CD4-positive, alpha-beta T cell treated with Interleukin-4 for 4 hours (primary cell): ENCODE measurements at places on chromosomes 3 and 15.

DNA sequence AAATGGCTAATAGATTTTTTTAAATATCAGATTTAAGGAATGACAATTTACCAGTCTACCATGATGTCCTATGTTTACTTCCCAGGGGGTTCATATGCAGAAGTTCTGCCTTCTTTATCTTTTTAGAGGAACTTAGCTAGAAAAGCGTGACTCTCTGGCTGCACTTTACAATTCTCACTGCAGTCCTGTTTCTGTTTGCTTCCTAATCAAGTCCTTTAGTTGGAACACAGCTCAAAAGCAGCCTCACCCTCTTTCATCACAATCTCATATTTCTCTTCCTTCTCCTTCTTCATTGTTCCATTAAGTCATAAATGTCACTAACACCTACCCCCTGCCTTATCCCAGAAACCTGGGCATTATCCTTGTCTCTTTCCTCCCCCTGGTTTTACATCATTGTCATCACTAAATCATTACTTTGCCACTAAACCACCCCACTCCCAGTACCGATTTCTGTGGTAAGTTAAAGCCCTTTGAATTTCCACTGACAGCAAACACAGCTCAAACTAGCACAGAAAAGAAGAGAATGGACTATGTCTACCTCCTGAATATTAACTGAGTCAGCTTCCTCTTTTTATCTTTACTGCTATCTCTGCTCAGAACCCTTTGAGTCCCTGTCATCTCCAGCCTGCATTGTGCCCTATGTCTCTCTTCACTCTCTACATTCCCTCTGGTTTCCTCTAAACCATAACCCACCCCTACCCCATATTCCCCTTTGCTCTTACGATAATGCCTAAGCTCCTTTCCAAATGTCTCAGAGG lies 13.8 kb upstream of the PPP4R2 start:
- DNase-seq = no peak

- no peak for DNase-seq
Measured at GRCh38 chr3:56355570-56356185, 112.6 kb downstream of the ERC2 start.

DNA sequence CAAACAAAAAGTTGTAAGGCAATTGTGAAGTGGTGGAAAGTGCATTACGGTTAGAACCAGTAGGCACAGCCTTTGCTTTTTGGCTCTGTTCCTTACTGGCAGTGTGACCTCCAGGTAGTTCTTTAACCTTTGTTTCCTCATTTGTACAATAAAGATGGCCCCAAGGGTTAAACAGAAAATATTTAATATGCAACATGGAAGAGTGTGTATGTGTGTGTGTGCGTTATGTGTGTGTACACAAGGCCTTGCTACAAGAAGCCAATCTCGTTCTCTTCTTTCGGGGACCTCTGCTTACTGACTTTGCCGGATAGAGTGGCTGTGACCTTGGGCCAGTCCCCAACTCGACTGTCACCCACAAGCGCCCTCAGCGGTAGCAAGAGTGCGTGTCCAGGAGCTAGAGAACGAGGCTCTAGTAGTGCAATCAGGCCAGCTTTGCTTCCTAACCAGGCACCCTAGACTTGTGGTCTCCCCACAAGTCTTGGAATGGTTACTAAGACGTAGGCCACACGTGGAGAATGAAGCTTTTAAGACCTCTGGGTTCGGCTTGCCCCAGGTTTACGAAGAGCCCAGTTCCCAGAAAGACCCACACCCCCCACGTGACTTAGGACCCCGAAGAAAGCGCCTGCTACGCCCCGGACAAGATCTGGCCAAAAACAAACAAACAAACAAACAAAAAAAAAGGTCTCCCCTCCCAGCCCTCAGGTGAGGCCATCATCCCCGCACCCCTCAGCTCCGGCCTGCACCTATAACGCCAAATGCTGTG lies 593 bp downstream of the CIAO2A start:
- DNase-seq = peak; percentile 34

DNA sequence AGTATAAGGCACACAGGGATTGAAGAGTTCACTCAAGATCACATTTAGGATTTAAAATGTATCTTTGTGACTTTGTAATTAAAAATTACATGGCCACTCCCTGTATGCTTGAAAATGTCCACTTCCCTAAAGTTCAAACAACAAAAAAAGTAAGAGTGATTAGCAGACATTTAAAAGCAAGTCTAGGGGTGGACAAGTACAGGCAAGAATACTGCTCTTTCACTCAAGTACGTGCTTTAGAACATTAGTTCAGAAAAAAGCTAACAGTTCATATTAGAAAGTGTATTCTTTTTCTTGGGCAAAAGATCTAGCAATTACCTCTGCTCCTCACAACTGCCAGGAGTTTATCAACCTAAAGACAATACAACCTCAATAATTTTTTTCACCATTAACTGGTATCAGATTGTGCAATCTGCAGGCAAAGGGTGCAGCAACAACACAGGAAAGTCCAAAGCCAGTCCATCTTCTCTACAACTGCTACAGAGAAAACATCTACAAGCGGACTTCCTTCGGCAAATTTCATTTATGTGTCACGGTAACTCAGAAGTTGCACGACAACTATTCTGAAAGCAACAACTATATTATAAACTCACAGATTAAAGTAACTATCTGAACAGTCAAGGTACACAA lies 18.1 kb downstream of the CHSY1 start:
- DNase-seq = no peak

DNA sequence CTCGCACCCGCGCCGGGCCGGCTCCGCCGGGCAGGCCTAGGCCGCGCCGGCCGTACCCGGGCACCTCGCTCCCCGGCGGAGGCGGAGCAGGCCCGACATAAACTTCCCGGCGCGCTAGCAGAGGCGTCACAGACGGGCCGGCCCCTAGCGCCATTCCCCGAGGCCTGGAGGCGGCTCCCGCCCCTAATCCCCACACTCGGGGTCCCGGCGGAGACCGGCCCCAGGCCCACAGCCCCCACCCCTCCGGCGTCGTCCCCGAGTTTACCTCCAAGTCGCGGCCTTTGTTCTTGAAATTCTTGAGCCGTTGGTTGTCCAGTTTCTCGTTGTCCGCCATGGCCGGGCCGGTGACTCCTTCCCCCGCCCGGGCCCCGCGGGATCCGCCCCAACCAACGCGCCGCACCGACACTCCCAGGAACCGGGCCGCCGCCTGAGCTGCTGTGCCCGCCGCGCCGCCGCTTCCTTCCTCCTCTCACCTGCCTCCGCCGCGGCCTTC lies 376 bp downstream of the KPNA4 start:
- DNase-seq = peak; percentile 57

- DNase-seq = no peak
Measured at GRCh38 chr3:16704941-16705340, 99.7 kb upstream of the DAZL start.

- DNase-seq = no peak
Measured at GRCh38 chr3:180909369-180910127, 2.9 kb upstream of the FXR1 start.

GRCh38 chr3:42369304-42369703 lies 41.1 kb downstream of the LYZL4 start:
- no peak for DNase-seq

GRCh38 chr3:194908972-194909371 lies 223.3 kb downstream of the FAM43A start:
- no peak for DNase-seq

DNA sequence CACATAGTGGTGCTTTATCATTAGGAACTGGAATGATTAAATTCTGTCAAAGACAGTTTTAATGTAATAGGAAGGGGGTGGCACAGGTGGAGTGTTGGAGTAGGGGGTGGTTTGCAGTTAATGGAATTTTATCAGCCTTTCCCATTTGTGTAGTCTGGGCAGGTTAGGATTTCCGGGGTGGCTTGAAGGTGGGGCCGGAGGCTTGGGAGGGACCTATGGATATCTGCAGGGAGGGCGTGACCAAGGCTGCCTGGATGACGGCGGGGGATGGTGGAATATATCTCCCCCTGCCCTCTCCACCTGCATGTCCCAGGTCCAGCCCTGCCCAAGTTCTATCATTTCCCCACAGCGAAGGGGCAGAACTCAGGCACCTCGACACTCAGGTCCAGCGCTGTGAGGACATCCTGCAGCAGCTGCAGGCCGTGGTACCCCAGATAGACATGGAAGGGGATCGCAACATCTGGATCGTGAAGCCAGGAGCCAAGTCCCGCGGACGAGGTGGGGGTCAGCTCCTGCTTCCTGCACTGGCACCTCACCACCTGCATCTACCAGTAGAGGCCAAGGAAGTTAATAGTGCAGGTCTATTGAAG lies 15.5 kb downstream of the TTLL3 start:
- DNase-seq = no peak

- no peak for DNase-seq
Measured at GRCh38 chr15:68295014-68295805, 17.7 kb downstream of the FEM1B start.

- no peak for DNase-seq
Measured at GRCh38 chr3:31829826-31830426, 151.1 kb downstream of the OSBPL10 start.

GRCh38 chr3:122665881-122666280 lies 14.8 kb upstream of the PARP14 start:
- DNase-seq = no peak

DNA sequence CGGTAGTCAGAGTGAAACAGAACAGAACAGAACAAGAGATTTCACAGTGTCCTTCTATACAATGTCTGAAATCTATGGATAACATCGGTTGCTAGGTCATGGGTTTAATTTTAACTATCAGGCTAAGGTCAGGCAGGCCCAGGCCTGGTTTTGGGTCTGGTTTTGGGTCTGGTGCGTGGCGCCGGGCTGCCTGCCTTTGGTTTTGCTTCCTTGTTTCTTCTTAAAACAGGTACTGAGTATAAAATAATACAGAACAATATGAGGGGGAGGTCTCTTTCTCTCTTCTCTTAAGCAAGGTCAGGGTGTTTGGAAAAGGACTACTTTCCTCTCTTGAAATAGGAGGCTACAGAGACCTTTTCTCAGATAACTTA lies 1.4 kb downstream of the AEN start:
- no peak for DNase-seq

- no peak for DNase-seq
Measured at GRCh38 chr3:45165497-45166283, 19.5 kb upstream of the CDCP1 start.

- no peak for DNase-seq
Measured at GRCh38 chr3:146306656-146307455, 56.0 kb upstream of the PLSCR4 start.

DNA sequence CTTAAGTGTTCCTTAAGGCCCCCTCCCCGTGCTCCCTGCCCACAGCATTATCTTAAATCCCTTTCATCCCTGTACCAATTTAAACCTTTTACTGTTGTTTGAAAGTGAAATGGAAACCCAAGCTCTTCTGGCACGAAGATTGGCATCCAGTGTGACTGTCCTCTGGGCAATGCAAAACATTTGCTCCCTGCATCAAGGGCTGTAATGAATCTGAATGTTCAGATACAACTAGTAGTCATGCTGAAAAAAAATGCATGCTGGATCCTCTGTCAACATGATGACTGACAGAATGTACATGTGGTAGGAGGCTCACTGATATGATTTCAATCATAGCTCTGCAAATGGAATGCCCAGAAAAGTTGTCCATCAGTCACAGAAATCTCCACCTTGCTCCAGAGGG lies 8.1 kb upstream of the CDIN1 start:
- no peak for DNase-seq

DNA sequence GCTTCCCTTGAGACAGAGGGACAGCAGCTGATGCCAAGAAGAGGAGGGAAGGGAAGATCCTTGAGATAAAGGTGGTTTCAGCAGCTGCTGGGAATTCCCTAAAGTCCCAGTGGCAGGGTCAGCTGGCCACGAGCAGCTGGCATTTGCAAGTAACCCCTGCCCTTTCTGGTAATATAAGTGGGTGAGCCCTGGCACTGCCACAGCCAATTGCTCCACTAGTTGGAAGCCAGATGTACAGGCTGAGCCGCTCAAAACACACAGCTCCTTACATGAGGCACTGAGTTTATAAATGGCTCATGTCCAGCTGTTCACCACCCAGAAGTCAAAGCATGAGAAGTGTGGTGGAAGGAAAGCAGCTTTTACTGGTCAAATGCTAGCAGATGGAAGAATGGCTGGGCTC lies 35.4 kb downstream of the PRR20G start:
- no peak for DNase-seq

DNA sequence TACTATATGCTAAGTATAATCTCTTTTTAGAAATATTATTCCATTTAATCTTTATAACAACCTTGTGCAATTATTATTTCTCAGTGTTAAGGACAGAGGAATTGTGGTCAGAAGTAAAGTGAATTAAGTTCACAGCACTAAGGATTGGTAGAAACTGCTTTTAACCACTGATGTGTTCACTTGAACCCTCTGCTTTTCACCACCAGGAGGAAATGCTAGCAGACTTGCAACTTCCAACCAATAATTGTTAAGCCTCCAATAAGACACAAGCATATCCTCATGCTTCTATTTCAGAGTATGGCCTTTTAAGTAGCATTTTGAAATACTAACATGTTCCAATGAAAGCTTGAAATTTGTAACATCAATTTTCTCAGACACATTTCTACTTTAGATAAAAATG lies 527.4 kb downstream of the SI start:
- DNase-seq = no peak

GRCh38 chr3:190019844-190020243 lies 100.9 kb downstream of the P3H2 start:
- DNase-seq = no peak

DNA sequence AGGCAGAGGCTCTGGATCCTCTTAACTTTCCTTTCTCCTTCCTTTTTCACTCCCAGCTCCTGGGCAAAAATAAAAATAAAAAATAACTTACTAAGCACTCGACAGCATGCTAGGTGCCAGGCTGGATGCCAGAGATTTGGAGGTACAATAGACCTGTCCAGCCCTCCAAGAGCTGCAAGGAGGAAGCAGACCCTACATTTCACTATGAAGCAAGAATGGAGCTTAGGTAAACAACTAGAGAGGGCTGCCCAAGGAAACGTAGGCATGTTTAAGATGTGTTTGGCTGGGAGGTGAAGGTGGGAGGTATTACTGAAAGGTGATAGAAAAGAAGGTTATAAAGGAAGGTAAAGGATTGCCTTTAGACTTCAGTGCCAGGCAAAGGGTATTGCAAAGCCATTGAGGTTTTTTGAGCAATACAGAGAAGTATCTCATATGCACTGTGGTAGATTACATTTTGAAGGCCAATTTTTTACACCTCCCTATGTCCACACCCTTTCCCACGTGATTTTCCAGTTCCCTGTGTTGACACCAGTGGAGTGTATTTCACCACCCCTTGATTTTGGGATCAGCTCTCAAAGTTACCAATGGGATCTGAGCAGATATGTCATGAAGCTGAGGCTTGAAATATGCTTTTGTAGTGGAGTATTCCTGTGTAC lies 69.1 kb downstream of the DCLK3 start:
- no peak for DNase-seq

DNA sequence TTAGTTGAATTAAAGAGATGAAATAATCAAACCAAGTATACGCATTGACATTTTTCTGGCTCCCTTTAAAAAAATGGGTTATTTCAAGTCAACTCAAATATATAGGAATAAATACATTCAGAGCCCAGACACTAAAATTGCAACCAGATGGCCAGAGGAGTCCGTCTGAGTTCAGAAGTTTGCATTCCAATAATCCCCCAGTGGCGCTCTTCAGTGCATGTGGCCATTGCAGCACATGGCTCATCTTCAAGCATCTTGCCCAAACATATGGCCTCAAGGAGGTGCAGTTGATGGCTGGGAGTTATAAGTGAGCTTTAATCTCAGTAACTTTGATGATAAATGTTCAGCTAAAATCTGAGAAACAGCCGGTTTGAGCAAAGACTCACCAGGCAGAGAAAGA lies 295.8 kb upstream of the LRRN1 start:
- no peak for DNase-seq

- no peak for DNase-seq
Measured at GRCh38 chr3:8840556-8840955, 71.1 kb upstream of the OXTR start.

- DNase-seq = no peak
Measured at GRCh38 chr3:64157150-64158035, 67.9 kb downstream of the PRICKLE2 start.

GRCh38 chr3:62318365-62318751 lies 55.0 kb downstream of the FEZF2 start:
- DNase-seq = no peak
